ENCODE measurements at places on chromosomes 16 and 17.

GRCh38 chr17:76005263-76006149 is 4.9 kb downstream of the CDK3 start:
- DNase-seq, result peak; percentile 42

DNA sequence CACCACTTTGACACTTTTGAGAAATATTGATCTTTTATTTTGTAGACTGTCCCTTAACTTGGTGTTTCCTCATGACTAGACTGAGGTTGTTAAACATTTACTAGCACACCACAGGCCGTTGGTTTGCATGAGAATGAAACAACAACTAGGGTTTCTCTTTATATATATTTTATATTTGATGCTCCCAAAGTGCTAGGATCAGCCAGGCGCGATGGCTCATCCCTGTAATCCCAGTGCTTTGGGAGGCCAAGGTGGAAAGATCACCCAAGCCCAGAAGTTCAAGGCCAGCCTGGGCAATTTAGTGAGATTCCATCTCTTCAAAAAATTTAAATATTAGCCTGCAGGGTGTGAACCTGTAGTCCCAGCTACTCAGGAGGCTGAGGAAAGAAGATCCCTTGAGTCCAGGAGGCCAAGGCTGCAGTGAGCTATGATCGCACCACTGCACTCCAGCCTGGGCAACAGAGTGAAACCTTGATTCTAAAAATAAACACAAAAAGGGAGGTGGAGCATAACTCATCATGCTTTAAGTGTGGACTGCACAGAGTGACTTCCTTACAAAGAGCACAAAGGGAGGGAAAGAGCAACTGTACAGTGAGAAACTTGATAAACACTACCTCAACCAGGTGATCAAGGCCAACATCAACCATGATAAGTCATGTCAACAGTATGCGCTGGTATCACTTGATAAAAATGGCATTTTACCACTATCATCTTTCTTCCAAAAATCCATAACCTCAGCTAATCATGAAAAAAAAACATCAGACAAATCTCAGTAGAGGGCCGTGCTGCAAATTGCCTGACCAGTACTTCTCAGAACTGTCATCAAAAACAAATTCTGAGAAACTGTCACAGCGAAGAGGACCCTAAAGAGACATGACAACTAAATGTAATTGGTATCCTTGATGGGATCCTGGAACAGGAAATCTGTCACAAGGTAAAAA is 72.8 kb upstream of the ATF7IP2 start:
- DNase-seq, result no peak

- no peak for DNase-seq
Observed at GRCh38 chr17:77136420-77136767, 4.4 kb upstream of the SEC14L1 start.

- DNase-seq, result no peak
Observed at GRCh38 chr16:56005958-56006357, 130.8 kb upstream of the CES5A start.

DNA sequence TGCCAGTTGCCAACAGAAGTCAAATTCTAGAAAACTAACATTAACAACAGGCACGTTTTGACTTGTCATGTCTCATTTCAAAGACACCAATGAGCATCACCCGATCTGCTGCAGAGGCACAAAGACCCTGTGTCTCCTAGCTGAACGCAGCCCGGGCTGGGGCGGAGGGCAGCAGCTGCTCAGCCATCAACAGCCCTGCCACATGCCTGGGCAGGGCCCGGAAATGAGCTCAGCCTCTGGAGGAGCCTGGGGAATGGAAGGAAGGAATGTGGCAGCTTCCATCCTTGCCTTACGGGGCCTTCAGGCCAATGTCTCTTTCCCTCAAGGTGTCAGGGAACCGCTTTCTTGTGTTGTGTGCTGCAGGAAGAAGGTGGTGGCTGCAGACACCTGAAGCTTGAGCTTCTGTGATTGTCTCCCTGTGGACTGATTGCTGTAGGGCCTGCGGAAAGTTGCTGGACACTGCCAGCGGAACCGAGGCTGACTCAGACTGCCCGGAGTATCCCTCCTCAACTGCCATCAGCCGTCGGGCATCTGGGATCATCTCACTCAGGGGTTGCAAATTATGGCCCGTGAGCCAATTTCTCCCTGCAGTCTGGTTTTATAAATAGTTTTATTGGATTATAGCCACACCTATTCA is 7.3 kb downstream of the CDH13 start:
- DNase-seq, result peak; percentile 6

- no peak for DNase-seq
Observed at GRCh38 chr16:66300501-66300900, 66.0 kb upstream of the CDH5 start.

GRCh38 chr17:49407086-49407485 is 7.6 kb downstream of the PHB1 start:
- DNase-seq, result no peak

- DNase-seq, result no peak
Observed at GRCh38 chr17:27793168-27793905, 7.0 kb downstream of the NOS2 start.

DNA sequence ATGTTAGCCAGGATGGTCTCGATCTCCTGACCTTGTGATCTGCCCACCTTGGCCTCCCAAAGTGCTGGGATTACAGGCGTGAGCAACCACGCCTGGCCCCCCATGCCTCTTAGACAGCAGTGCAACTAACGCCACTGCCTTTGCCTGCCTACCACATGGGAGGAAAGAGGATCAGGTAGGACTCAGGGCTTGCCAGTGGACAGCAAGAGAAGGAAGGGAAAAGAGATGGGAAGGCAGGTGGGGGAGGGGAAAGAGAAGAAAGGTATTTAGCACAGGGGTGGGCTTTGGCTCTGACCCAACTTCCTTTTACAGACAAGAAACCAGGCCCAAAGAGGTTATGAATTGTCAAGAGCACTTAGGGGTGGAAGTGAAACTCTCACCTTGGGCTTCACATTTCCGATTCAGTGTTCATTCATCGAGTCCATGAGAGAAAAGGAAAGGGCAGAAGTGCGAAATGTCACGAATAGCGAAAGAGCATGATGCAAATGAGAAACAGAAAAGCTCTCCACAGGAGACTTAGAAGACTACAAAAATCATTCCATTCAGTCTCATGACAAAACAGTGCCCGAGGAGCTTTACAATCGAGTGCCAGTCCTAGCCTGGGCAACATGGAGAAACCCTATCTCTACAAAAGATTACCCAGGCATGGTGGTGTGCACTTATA is 36.4 kb downstream of the CDK5R1 start:
- DNase-seq, result no peak

DNA sequence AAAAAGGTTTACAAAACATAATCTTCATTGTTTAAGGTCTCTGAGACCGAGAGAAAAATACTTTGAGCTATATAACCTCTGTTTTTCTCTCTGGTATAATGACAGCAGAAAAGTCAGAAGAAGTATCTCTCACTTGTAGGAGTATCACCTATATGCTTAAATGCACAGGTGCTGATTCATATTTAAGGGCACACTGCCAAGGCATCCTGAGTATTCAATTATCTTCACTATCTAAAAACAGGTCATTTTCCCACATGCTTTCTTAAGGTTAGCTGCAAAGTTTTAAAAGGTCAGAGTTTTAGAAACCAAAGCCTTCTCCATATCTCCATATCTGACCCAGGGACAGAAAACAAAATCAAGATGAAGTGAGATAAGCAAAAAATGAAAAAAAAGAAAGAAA is 99.3 kb upstream of the C17orf78 start:
- DNase-seq, result no peak

GRCh38 chr17:7214300-7215135 is 5.1 kb downstream of the DLG4 start:
- DNase-seq, result peak; percentile 99

GRCh38 chr17:80544655-80545498 is at the start of gene RPTOR:
TSS of gene RPTOR (plus strand) at chr17:80544838. CDS start at chr17:80545630, 792 bp downstream.
- DNase-seq, result peak; percentile 60

GRCh38 chr16:4772351-4772750 is 5.4 kb upstream of the ZNF500 start:
- DNase-seq, result no peak

DNA sequence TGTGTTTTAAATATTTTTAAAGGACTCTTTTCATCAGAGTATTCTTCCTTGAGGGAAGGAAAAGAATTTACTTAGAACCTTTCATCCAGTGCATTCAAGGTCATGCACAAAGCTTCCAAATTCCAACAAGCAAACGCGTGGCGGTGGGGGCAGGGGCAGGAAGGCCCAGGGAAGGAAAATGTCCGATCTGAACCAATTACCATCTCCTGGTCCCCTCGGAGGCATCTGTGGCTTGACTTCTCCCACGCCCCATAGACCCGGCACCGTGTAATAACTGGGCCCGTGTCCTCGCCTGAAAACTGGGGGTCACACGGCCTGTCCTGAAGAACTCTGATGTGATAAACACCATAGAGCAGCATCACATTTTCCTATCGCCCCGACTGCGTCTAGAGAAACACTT is 18.3 kb downstream of the MEAK7 start:
- DNase-seq, result no peak

DNA sequence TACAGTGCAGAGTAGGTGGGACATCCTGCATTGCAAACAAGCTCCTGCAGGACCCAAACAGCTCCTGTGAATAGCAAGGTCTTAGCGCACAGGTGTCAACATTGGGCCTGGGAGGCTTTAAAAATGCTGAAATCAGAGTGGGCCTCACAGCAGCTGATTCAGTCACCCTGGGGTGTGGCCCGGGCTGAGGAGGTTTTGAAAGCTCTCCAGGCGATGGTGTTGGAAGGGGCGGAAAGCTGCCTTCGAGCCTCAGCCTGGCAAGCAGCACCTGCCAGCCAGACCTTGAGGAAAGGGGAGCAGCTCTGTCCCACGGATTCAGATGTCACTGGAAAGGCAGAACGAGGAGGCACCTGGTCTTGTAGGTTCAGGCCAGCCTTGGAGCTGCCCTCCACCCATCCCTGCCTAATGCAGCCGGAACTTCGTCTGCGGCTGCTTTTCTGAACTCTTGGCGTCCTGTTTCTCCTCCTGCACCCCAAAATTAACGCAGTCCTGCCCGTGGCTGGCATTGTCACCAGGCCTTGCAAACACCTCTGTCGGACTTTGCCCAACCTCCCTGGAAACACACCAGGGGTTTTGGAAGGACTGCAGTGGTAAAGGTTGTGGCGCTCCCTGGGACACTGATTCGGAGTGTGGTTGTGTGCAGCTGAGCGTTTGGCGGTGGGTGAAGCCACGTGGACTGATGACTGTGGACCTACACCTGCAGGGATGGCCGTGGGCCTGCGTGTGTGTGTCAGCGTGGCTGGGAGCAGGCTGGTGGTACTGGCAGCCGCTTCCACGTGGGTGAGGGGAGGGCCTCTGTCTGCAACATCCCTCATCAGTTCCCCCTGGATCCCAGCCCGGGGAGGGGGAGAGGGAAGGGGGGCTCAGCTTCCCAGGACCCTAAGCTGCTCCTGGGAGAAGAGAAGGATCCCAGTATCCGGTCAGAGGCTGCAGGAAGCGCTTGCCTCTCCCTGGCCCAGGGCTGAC is 3.4 kb downstream of the NECAB2 start:
- DNase-seq, result no peak

GRCh38 chr17:77943971-77944370 is 14.5 kb upstream of the TNRC6C start:
- no peak for DNase-seq

All from NCI-H748 treated with DMSO at 0.1 percent for 48 hours (cell line).